ENCODE measurements at places on chromosomes 5 and 9.

DNA sequence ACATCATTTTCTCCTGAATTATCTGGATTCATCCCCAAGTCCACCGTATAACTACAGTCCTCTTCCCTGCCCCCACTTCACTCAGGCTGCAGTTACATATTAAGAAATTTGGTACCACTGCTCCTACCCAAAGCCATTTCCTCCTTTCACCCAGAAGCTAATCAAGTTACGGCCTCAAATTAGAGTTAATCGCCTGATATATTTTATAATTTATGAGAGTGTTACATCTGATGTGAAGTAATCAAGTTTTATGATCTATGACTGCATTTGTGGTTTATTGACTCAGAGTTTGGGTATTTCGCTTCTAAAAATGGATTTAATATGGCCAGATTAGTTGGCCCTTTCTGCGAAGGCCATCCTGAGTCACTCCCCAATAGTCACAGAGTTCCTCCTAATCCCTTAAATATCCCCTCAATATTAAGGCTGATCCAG is 223.6 kb upstream of the KIF2A start:
- DNase-seq, result no peak

DNA sequence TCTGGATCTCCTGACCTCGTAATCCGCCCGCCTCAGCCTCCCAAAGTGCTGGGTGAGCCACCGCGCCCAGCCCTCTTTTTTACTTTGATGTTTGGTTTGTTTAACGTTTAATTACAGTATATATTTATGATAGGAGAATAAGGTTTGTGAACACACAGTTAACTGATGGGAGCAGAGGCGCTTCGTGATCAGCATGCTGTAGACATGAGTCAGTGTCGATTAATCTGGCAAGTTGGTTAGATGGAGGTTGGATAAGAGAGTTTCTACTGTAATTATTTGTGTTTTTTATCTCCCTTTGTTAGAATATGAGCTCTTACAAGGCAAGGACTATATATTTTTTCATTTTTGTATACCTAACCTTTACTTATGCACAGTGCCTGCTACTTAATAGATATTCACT is 14.3 kb downstream of the ATG10 start:
- DNase-seq, result no peak

DNA sequence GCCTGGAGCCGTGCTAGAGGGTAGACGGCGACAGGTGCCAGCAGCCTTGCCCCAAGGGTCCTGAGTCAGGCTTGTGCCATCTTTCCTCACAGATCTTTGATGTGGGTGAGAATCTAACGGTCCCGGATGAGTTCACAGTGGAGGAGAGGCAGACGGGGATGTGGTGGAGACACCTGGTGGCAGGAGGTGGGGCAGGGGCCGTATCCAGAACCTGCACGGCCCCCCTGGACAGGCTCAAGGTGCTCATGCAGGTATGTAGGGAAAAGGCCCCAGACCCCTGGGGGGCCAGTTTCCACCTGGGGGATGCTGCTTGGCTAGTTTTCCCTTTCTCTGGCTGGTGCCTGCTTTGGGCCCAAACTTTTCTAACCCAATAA is 24.0 kb downstream of the PTGES2 start:
- DNase-seq, result no peak

DNA sequence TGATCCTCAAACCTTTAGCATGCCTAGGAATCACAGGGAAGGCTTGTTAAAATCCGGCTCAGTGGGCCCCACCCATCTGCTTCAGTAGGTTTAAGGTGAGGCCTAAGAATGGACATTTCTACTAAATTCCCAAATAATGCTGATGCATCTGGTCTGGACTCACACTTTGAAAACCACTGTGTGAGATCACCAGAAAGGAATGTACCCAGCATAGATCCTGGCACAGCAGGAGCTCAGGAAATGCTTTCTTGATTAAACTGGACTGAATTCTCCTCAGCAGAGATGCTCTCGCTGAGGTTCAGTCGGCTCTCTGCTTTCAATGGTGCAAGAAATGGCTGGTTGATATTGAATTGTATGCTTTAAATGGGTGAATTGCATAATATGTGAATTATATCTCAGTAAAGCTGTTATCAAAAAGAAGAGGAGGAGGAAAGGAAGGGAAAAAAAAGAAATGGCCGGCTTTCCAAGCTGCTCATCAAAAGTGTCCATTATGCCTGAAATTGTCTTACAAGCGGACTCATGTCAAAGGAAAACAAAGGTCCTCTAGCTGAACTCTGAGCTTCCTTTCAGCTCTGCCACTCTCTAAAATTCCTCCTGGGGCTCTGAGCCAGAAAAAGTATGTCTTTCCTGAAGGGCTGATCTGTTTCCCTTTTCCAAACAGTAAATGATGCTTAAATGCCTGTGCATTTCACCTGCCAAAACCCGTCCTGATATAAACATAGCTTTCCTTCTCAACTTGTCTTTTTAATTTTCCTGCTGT is 77.6 kb upstream of the SAP30L start:
- DNase-seq, result no peak

GRCh38 chr5:148970228-148970627 is 92.6 kb downstream of the SH3TC2 start:
- no peak for DNase-seq

DNA sequence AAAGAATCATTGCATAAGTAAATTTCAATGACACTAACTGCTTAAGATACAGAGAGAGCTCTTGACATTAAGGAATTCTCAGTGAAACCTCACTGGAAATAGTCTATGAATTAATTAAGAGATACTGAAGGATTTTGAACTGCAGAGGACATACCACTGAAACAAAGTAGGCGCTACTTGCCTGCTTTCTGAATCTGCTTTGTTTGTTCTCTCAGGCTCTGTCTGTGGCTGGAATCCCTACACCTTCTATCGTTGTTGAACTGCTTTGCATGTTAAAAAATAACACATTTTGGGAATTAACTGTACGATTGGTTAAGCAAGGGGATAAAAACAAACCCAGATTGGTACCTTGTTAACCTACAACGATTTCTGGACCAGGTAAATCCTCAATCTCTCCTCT is 435.2 kb downstream of the PDE4D start:
- no peak for DNase-seq

GRCh38 chr5:27472000-27472763 is 433.8 kb upstream of the CDH9 start:
- DNase-seq, result no peak

DNA sequence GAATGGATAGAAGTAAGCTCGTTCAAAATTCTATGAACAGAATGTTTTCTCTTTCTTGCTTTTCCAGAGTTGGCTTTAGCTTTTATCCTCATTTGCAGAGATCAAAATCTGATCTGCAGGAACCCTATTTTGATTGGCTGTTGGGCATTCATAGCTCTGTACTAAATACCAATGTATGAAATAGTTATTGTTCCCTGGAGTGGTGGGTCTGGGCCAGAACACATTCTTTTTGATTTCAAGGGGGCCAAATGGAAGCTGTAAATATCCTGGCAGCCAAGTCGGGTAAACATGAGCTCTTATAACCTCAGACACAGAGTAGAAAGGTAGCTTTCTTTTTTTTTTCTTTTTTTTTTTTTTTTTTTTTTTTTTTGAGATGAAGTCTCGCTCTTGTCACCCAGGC is 241.5 kb downstream of the PDZD2 start:
- DNase-seq, result no peak

GRCh38 chr9:4116723-4117460 is 183.0 kb downstream of the GLIS3 start:
- no peak for DNase-seq

DNA sequence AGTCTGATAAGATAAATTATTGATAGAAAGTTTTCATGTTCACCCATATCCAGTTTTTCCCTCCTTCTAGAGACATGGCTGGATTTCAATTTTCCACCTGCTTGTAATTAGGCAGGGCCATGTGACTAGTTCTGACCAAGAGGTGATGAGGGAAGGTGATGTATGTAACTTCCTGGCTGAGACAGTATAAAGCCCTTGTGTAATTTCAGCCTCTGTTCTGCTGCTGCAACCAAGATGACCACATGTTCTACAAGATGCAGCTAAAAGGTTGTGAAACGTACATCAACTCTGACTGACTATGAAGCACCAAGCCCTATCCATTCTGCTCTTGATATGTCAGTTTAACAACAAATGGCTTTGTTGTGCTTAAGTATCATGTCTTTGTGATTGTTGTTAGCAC is 376.5 kb upstream of the DAB2 start:
- DNase-seq, result no peak

DNA sequence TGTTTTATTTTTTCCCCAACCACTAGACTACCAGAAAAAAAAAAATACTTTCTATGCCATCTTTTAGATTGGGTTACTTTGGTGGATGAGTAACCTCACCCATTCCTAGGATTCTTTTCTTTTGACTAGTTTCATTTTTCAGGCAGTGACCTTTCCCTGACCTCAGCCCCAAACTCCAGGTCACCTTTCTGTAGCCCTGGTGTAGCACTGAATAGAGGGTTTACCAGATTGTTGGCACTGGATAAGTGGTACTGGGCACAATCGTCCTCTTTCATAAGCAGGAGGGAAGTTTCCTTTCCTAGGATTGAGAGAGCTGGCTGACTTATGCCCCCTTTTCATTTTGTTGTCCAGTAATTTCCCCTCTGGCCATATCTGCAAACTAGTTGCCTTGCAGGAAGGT is 169.4 kb upstream of the TMEM161B start:
- DNase-seq, result no peak

- no peak for DNase-seq
Measured at GRCh38 chr5:65923339-65923738, 3.0 kb upstream of the ERBIN start.

GRCh38 chr9:104227108-104227507 is 133.0 kb downstream of the SMC2 start:
- no peak for DNase-seq

DNA sequence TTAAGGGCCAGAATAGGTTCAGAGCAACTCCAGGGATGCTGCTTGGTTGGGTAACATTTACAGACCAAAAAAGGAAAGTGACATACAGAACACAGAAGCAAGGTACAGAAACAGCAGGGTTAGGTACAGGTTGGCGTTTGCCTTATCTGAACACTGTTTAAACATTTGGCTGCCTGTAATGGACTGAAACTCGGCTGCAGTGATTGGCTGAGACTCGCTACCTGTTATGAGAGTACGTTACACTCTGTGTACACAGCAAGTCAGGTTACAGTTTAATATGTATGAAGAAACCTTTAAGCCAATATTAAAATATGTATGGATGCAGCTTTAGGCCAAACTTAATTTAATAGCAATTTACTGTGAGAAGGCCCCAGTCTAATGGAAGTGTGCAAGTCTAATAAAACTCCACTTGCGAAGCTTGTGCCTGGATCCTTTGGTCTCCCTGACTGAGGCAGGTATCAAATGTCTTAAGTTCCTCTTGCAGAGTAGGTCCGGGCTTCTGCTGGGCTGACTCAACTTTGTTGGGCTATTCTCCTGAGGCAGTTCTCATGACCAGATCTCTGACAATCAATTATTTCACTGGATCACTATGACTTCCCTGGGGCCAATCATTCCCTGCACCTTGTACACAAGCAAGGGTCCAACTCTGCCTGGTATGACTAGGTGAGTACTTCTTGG is 204.9 kb downstream of the ZNF462 start:
- DNase-seq, result no peak

- DNase-seq, result no peak
Measured at GRCh38 chr5:168778536-168778935, 199.4 kb upstream of the PANK3 start.

DNA sequence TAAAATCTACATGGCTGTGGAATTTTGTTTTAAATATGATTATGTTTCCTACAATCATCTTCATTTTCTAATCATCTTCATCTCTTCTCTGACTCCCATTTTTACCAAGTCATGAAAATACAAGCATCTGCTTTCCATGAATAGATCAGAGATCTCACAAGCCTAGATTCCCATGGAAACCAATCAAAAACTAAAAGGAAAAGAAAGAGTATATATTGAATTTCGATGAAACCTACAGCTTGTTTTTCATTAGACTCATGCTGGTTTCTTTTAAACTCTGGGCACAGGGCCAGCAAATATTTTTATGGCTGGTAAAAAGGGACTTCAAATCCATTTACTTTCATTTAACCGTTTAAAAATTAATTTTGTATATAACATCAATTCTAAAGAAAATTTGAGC is 51.2 kb downstream of the INVS start:
- no peak for DNase-seq

- no peak for DNase-seq
Measured at GRCh38 chr5:109062664-109063063, 315.0 kb downstream of the FER start.

DNA sequence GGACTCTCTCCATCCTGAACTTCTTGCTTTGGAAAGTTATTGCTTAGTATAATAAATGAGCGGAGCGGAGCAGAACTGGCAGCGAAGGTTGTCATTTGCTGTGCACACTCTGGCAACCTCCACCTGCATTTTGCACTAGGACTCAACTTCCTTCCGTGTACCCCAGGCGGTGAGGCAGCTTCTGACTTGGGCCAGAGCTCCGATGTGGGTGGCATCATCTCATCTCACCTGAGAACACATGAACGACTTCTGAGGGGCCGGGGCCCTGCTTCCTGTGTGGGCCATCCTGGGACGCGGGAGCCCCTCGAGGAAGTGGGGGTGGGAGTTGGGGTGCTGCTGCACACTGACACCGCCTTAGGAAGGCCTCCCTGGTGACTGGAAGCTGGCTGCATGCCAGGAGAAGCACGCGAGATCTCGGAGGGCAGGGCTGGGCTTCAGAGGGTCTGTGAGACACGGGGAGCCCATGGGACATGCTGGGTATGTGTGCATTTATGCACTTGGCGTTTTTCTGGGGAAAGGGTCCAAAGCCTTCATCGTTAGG is 56.5 kb upstream of the COL5A1 start:
- no peak for DNase-seq

- no peak for DNase-seq
Measured at GRCh38 chr9:70588999-70589398, 174.5 kb upstream of the KLF9 start.

DNA sequence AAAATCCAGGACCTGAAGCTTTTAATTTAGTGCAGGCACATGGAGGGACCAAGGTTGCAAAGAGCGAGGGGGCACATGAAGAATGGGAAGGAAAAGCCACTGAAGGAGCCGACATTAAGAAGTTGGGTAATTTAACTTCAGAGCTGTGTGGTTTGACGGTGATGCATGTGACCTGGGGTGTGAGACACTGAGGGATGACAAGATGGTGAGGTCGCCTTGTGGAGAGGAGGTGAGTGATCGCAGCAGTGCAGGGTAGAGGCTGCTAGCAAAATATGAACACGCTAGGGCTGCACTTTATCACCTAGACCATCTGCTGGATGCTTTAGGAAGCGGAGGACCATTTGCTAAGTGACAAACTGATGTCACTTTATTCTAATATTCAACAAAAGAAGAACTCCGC is 339.0 kb upstream of the KIF2A start:
- DNase-seq, result no peak

DNA sequence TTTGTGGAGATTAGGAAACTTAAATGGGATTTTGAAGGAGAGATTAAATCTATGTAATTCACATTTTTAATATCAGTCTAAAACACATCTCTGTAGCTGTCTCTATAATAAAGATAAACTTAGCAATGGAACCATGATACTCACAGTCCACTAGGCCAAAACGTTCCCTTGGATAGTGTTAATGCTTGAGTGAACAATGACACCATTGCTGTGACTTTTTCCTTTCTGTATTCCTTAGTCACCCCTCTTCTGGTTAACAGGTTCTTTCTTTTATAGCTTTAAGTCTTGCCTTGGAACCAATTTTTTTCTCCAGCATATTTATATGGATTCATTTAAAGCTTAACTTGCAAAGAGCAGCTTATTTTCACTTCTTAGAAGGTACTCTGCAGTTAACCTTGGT is 63.3 kb downstream of the INSL6 start:
- no peak for DNase-seq
